ENCODE measurements at places on chromosomes 13 and 19.
A peak's percentile ranks its signal among the peaks of the same experiment; 100 is the strongest.

GRCh38 chr19:48637449-48637947 is 319 bp upstream of the DBP start:
- peak; percentile 99 for DNase-seq

DNA sequence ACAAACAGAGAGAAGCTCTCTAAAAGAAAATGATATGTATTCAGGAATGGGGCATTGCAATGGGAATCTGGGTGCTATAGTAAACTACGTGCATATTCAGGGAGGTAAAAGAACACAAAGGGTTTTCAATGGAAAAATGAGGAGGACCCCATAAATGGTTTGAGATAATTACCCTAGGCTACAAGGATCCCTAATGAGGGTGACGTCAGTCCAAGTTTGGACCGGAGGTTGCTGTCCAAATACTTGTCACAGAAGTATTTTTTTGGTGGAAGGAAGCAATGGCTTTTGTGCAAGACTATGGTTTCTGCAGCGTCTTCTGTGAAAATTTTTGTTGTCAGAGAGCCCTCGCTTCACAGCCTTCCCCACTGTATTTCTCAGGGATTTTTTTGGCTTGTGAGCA is 995 bp upstream of the CEACAM18 start:
- DNase-seq, result no peak

DNA sequence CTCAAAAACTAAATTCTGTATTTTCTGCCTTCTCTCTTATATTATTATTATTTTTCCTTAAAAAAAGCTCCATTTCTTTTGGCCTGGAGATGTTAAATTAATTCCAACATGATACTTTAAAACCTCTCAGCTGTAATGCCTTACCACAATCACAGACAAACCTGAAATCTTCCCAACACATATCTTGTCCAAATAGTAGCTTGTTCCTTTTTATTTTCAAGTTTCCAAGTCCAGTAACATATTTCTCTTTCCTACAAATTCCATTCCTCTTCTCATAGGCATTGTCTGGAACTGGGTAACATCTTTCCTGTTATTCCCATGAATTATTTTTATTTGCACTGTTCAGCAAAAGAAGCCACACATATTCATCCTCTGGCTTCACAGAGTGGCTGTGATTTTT is 137.0 kb downstream of the SLITRK6 start:
- DNase-seq, result no peak

- DNase-seq, result no peak
Measured at GRCh38 chr13:57634839-57635165, 3.3 kb downstream of the PCDH17 start.

GRCh38 chr13:21938168-21938567 is 267.3 kb downstream of the FGF9 start:
- DNase-seq, result no peak

- peak; percentile 71 for DNase-seq
Measured at GRCh38 chr19:47280183-47280797, 5.6 kb downstream of the INAFM1 start.

DNA sequence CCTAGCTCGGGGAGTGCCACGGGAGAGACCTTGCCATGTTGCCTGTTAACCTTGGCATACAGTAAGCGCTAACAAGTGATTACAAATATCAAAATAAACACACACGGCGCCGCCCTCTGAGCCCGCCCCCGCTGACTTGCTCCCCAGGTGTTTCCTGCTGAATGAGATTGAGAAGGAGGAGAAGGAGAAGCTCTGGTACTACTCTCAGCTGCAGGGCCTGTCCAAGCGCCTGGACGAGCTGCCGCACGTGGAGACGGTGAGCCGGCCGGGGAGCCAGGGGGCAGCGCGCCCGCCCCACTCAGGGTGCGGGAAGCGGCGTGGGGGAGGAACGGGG is 5.0 kb downstream of the APC2 start:
- DNase-seq, result peak; percentile 43

GRCh38 chr13:50401049-50401505 is 385.8 kb downstream of the KCNRG start:
- no peak for DNase-seq

DNA sequence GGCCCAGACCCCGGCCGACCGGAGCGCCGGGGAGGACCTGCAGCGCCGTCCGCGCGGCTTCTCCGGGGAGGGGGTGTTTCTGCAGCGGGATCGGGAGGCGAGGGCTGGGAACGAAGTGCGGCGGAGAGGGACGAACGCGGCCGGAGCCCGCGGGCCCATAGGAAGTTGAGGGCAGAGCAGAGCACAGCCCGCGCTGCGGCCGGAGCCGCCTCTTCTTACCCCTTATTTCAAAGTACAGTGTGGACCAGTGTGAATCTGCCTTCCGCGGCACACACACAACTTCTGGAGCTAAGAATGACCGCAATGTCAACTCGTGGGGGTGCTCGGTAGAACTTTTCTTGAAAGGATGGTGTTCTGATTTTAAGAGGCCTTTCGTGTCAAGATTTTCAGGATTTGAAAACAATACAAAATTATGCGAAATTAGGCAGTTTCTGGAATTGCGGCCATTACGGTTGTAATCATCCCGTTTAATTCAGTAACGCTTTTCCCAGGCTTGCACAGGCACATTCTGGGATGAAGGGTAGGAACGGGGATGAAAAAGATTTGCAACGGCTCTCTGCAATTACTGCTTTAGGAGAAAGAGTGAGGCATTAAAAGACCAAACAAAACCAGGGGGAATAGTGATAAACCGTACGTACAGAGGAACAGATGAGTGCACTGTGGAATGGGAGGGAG is 821 bp downstream of the TDRD3 start:
- DNase-seq, result peak; percentile 75

- DNase-seq, result no peak
Measured at GRCh38 chr13:43629691-43630480, 156.9 kb downstream of the ENOX1 start.

- peak; percentile 96 for DNase-seq
Measured at GRCh38 chr19:49570138-49570856, 10.1 kb downstream of the NOSIP start.

DNA sequence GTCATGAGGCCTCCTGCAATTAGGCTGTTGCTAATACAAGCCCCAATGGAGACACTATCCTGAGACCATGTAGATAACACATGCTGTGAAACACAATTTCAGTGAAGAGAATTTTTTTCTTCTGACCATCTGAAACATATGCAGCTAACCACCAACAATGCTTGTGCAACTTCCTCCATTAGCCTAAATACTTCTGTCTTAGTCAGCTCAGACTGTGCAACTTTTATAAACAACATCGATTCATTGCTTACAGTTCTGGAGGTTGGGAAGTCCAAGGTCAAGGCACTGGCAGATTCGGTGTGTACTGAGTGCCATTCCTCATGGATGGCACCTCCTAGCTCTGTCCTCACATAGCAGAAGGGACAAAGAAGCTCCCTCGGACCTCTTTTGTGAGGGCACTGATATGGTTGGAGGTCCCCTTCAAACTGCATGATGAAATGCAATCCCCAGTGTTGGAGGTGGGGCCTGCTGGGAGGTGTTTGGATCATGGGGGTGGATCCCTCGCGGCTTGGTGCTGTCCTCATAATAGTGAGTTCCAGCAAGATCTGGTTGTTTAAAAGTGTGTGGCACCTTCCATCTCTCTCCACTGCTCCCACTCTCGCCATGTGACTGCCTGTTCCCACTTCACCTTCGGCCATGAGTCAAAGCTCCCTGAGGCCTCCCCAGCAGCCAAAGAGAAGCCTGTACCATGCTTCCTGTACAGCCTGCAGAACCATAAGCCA is 27.7 kb downstream of the STK24 start:
- DNase-seq, result no peak

GRCh38 chr19:9700229-9700981 is 25.5 kb upstream of the ZNF562 start:
- no peak for DNase-seq

- DNase-seq, result no peak
Measured at GRCh38 chr13:76882431-76882830, 3.8 kb downstream of the KCTD12 start.

DNA sequence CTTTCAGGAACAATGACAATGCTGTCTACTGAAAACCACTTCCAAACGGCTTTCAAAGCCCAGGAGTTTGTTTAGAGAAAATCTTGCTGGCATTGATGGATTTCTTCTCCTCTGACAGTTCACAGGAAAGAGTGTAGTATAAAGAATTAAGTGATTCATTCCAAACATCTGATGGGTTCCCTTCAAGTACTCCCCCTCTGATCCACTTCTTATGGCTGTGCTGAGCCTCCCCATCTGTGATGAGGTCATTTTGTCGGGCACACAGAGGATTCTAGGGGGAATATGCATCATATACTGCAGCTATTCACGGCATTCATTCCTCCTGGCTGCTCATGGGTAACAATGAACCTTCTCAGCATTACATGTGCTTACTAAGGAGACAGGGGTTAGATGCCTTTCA is 107.9 kb downstream of the RGCC start:
- DNase-seq, result no peak

GRCh38 chr19:3931041-3931440 is 1.8 kb upstream of the NMRK2 start:
- peak; percentile 11 for DNase-seq

DNA sequence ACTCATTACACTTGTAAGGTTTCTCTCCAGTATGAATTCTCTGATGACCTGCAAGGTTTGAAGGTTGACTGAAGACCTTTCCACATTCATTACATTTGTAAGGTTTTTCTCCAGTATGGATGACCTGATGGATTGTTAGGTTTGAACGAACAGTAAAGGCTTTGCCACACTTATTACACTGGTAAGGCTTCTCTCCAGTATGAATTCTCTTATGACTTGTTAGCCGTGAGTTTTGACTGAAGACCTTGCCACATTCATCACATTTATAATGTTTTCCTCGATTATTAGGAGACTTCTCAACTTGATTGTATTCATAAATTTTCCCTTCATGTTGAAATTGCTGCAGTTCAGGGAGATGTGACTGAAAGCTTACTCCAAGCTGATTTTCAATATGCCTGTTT is 6.8 kb upstream of the ZNF347 start:
- no peak for DNase-seq

DNA sequence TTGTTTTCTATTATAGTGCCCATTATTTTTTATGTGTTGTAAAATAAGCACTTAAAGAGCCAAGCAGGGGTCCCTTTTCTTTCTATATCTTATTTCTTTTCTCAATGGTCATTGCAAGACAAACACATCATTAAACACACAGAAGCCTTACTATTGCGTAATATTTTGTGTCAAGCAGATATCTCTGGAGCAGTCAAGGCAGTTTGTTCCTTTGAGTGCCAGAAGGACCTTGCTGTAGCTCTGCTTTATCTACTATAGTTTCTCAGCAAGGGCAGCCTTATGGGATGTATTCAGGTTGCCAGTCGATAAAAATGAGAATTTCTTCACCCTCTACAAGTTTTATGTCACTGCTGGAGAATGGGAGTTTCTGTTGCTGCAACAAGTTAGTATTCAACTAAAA is 319.3 kb downstream of the TDRD3 start:
- DNase-seq, result no peak

- no peak for DNase-seq
Measured at GRCh38 chr13:90883592-90883991, 463.9 kb upstream of the MIR17HG start.

DNA sequence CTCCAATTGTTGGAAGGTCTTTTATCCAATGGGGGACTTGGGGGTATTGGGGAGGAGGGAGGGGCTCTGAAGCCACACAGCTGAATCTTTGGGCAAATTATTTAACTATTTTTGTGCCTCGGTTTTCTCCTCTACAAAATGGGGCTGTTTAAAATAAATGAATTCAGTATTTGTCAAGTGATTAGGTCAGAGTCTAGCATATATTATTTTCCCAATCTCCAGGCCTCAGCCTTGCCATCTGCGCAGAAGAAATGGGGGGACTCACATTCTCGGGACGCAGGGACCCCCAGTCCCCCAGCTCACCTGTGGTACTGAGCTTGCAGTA is 1.5 kb downstream of the TLE5 start:
- DNase-seq, result no peak

DNA sequence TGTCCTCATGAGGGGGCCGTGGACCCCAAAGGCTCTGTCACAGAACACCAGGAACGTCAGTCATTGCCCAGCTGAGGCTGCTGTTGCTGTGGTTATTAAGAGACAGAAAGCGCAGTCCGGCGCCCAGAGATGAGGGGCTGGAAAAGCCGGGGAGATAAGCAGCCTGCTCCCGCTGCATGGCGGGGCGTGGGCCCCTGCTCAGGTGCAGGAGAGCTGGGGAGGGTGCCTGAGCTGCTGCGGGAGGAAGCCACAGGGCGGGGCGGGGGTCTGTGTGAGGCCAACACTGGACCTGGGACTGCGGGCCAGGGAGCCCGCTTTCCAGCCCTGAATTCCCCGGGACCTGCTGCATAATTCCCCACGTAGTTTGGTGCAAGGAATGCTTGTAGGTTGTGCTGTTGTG is 11.3 kb downstream of the SOX1 start:
- no peak for DNase-seq

GRCh38 chr19:22623841-22624221 is 10.3 kb upstream of the ZNF492 start:
- no peak for DNase-seq

DNA sequence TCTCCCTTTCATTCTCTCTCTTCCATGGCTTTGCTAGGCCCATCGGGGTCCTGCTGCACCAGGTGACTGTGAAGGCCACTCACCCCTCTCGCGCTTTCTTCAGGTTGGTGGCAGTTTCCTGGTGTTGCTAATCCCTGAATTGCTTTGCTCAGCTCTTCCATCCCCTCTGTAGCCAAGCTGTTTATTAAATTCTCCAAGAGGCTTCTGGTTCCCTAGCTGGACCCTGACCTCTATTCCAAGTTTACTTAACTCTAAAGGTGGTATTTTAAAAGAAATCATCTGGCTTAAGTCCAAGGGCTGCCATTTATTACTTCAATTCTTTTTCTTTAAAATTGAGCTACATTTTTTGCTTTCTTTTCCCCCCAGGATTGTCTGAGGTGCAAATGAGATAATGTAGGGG is 32.7 kb upstream of the MICU2 start:
- no peak for DNase-seq

GRCh38 chr19:34432797-34433196 is 4.6 kb downstream of the UBA2 start:
- no peak for DNase-seq

- DNase-seq, result no peak
Measured at GRCh38 chr13:72151241-72151640, 284.2 kb upstream of the DACH1 start.

GRCh38 chr13:23534090-23534489 is 36.1 kb upstream of the TNFRSF19 start:
- DNase-seq, result no peak

DNA sequence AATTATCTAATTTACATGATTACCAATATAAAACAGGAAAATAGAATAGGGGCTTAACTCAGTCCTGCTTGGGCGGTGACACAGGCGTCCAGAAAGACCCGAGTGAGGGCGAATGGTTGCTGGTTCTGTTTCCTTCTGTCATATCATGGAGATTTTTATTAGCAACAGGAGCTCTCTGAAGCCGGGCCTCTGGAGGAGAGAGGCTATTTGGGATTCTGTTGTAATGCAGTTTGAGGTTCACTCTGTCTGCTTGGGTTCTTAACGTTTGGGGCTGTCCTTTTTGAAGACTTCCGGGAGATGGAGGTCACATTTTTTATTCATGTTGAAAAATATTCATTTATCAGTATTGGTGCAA is 115.7 kb upstream of the ZNF536 start:
- DNase-seq, result no peak

DNA sequence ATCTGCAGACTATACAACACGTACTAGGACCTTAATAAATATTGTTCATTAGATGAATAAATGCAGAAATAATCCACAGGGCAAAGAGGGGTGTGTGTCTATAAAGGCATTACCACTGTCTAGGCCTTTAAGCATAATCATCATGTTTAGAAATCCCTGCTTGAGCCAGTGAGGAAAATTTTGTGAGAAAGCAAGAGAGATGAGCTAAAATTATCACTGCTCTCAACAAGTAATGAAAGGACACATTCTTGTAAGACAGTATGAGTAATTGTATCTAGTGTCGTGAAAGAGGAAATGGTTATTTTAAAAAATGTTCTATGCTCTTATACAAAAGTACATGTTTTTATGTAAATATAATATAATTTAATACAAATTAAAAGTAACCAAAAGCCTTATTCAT is 1699.4 kb downstream of the PCDH9 start:
- no peak for DNase-seq

Data from HT-29 (cell line).